B cell (primary cell): ENCODE measurements at places on chromosomes 16 and 17. TPM values are rescaled to one million over a fixed set of nuclear protein-coding genes. Genes with fewer than 3 reads are reported as not detected.

Gene HBQ1
- total RNA-seq = not detected in 2 replicates

- no peak overlapping the region for H3K27ac ChIP-seq
- peaks cover 21% of the 10 kb centered on the region for H3K36me3 ChIP-seq
- no peak overlapping the region for H3K4me3 ChIP-seq
- H3K27me3 ChIP-seq = no peaks in the 10 kb centered on the region
Measured at GRCh38 chr16:75644240-75645012, 3.0 kb downstream of the KARS1 start.

GRCh38 chr16:24051125-24051524 lies 205.0 kb upstream of the CACNG3 start:
- no peaks in the 10 kb centered on the region for H3K4me1 ChIP-seq
- H3K36me3 ChIP-seq = peaks cover 3% of the 10 kb centered on the region
- no peak for DNase-seq
- no peak overlapping the region for H3K27ac ChIP-seq

DNA sequence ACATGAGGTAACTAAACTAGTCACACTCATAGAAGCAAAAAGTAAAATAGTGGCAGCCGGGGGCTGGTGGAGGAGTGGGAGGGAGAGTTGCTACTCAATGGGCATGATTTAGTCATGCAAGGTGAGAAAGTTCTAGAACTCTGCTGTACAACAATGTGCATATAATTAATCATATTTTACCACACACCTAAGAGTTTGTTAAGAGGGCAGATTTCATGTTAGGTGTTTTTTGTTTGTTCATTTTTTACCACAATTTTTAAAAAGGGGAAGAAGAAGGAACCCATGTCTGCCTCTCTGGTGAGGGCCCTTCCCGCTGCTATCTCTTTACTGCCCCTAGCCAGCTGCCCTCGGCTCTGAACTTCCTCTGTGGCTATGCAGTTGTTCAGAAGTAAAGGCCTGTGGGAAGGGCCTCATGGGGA lies 11.2 kb downstream of the CD300LB start:
- peaks cover 3% of the 10 kb centered on the region for H3K27me3 ChIP-seq
- peak; percentile 66 for DNase-seq
- H3K36me3 ChIP-seq = no peaks in the 10 kb centered on the region
- H3K27ac ChIP-seq = peak overlapping the region; percentile 24

DNA sequence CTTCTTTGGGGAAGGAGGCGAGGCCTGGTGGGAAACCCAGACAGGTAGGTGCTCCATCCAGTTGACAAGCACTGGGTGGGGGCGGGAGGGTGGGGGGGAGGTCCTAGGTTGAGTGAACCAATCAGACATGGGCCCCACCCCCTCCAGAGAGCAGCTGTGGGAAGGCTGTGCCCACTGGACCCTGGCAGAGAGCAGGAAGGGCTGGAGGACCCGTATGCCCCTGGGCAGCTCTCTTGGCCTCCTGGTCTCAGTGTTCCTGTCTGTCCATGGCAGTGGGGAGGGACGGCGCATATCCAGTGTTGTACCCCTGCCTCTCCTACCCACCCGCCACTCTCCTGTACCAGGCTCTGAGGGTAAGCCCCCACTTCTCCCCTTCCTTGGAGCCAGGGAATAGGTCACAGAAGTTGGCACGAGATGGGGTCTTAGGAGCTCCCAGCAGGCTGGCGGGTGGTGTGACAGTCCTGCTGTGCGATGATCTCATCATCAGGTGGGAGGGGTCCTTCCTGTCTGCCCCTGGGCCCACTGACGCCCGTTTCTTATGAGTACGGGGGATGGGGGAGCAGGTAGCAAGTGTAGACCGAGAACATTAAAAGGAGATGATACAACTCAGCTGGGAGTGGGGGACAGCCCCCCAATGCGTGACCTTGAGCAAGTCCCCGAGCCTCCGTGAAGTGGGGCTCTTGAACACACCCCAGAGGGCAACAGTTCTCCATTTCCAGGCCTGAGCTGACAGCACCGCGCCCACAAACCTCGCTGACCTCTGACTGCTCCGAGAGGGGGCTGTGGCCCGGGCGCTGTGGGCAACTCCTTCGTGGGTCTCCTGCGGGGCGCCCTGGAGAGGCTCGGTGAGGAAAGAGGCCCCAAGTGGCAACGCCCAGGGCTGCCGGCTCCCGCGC lies 1.2 kb upstream of the ZFPM1 start:
- H3K36me3 ChIP-seq = no peaks in the 10 kb centered on the region
- no peak for DNase-seq
- no peak overlapping the region for H3K27ac ChIP-seq
- H3K4me1 ChIP-seq = peaks cover 47% of the 10 kb centered on the region
- no peaks in the 10 kb centered on the region for H3K27me3 ChIP-seq

DNA sequence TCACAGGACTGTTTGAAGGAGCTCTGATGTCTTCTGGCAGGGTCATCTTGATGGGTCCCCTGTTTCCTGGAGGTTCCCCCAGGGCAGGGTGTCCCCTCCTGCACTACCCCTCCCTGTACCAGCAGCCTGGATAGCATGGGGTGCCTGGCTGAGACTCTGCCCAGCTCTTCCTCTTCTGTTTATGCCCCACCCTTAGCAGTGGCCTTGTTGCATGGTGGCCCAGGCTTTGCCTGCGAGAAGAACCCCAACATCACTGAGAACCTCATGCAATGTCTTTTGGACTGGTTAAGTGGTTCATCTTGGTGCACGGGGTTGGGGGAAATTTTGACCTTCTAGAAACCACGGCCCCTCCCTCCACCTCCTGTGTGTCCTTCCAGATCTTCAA lies 121.8 kb downstream of the IRX3 start:
- H3K36me3 ChIP-seq = no peaks in the 10 kb centered on the region
- no peaks in the 10 kb centered on the region for H3K27me3 ChIP-seq
- no peak overlapping the region for H3K4me3 ChIP-seq
- H3K4me1 ChIP-seq = no peaks in the 10 kb centered on the region

DNA sequence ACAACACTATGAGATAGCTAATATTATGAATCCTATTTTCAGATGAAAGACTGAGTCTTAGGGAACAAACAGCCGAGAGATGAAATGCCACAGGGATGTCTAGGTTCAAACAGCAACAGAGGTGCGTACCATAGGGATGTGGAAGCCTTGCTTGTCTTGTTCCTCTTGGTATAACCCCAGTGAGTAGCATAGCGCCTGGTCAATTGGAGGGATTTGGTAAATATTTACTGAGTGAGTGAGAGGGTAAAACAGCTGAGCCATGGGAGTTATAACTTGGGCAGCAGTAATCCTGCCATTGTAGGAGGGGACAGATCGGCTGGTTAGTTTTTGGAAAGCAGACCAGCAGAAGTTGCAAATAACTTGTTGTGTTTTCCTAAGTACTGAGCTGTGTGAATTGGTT lies 80.2 kb downstream of the WWOX start:
- H3K4me3 ChIP-seq = no peak overlapping the region
- DNase-seq = no peak
- no peaks in the 10 kb centered on the region for H3K36me3 ChIP-seq

Gene KRTAP4-1
- not detected in 2 replicates for total RNA-seq

Gene DYNLRB2
- total RNA-seq = not detected in 2 replicates

Gene MED31
- 24.7 and 25.5 TPM in 2 replicates for total RNA-seq
